ENCODE measurements at places on chromosomes 6 and 20. TPM values are rescaled to one million over a fixed set of nuclear protein-coding genes. Genes with fewer than 3 reads are reported as not detected.

Gene RNF182
- total RNA-seq = 0.76 TPM

Gene HLA-DQA1
- not detected for total RNA-seq

Gene HMGCLL1
- total RNA-seq = not detected

Gene MARCKS
- 162 TPM for total RNA-seq

Gene OPRM1
- total RNA-seq = not detected

DNA sequence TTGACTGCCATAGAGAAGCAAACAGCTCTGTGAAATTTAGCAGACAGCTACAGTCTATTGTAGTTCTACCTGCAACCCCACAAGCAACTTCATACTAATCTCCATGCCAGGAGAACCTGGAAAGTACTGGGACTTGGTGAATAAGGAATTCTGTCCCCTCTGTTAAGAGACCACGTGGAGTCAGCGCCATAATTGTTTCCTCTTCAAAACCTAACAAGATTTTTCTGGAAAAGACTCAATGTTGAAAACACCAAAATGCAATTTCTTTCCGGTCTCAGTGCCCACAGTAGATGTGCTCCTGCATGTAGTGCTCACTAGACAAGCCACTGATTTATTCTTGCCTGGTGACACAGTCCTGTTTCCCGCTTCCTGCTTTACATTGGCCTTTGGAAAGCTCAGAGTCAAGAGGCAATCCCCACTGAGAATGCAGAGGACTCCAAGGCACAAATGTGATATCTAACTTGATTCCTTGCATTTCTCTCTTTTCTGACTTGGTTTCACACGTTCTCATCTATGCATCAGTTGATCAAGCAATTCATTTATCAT is 268.3 kb downstream of the HIVEP2 start:
- peaks cover 37% of the 10 kb centered on the region for H3K27me3 ChIP-seq
- peaks cover 8% of the 10 kb centered on the region for H3K4me1 ChIP-seq
- H3K4me3 ChIP-seq = no peak overlapping the region
- no peak for DNase-seq

- H3K4me3 ChIP-seq = no peak overlapping the region
- no peak for DNase-seq
- peaks cover 57% of the 10 kb centered on the region for H3K36me3 ChIP-seq
- H3K27me3 ChIP-seq = 0 out of 2 replicates have a peak, but pooled peaks cover 2% of the 10 kb centered on the region
- H3K27ac ChIP-seq = no peak overlapping the region
- H3K4me1 ChIP-seq = peaks cover 20% of the 10 kb centered on the region
These were observed 144.1 kb upstream of the AKAP12 start for GRCh38 chr6:151095538-151096254.

- no peaks in the 10 kb centered on the region for H3K36me3 ChIP-seq
- H3K27ac ChIP-seq = peak overlapping the region; percentile 90
- peak overlapping the region; percentile 75 for H3K4me3 ChIP-seq
- peaks cover 5% of the 10 kb centered on the region for H3K27me3 ChIP-seq
- peaks cover 44% of the 10 kb centered on the region for H3K4me1 ChIP-seq
These were observed 115.2 kb downstream of the PSMB1 start for GRCh38 chr6:170437719-170438401.

DNA sequence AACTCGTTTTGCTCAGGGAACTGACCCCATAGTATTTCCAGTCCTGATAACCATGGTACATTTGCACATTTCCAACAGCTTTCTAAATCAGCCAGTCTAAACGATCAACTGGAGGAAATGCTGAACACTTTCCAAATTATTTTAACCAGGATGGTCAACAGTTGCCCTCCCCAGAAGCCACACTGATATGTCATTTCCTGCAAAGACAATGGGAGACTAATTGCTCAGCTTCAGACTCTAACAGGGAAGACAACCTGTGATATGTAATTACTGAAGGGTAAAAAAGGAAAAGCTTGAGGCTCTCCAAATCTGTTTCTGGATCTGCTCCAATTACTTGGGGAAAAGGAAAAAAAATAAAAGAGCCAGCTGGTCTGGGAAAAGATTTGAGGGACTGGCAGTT is 88.8 kb downstream of the FYN start:
- no peak for DNase-seq
- no peak overlapping the region for H3K4me3 ChIP-seq
- peaks cover 35% of the 10 kb centered on the region for H3K4me1 ChIP-seq
- H3K27me3 ChIP-seq = no peaks in the 10 kb centered on the region

DNA sequence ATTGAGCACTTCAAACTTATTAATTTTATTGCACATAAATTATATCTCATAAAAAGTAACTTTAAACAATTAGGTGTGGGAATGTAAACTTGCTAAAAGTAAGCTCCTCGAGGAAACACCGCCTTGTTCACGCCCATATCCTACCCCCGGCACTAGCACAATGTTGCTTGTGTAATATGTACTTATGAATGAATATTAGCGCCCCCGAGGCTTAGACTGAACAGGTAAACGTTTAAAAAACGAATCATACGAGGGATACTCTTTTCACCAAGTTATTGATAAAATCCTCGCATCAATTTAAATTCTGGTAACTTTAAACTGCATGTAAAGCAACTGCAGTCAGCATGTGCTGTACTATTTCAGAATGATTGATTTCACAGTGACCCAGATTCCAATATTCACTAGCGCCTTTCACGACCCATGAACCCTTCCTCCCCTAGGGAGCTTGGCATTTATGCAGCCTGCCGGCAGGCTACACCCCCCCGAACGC is 637 bp downstream of the TFB1M start:
- DNase-seq = no peak
- H3K27me3 ChIP-seq = no peaks in the 10 kb centered on the region
- peaks cover 28% of the 10 kb centered on the region for H3K36me3 ChIP-seq
- peaks cover 68% of the 10 kb centered on the region for H3K4me1 ChIP-seq
- H3K27ac ChIP-seq = peak overlapping the region; percentile 97
- peak overlapping the region; percentile 98 for H3K4me3 ChIP-seq

DNA sequence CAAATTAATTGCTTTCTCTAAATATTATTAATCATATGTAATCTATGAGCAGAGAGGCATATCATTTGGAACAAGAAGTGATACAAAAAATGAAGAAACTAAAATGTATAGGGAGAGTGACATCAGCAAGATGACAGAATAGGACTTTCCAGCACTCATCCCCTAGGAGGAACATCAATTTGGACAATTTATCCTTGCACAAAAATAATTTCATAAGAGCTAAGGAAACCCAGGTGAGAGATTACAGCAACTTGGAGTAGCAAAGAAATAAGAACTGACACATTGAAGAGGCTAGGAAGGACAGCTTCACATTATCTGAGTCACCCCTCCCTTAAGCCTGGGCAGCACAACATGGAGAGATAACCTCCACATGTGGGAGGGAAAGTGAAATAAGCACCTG is 347.5 kb downstream of the MAFB start:
- no peak overlapping the region for H3K4me3 ChIP-seq
- H3K36me3 ChIP-seq = no peaks in the 10 kb centered on the region
- no peaks in the 10 kb centered on the region for H3K4me1 ChIP-seq
- DNase-seq = no peak
- no peak overlapping the region for H3K27ac ChIP-seq

Data from HFFc6 (cell line).